Glomerular endothelial cell (primary cell): ENCODE measurements at places on chromosomes 4 and X. TPM values are rescaled to one million over a fixed set of nuclear protein-coding genes. Genes with fewer than 3 reads are reported as not detected.

MAGEA10 gene
- total RNA-seq, result not detected in 2 replicates

TCEAL7 gene
- 8.5 and 16.2 TPM in 2 replicates for total RNA-seq

KLB gene
- total RNA-seq, result not detected in 2 replicates

MCF2 gene
- total RNA-seq, result 0.12 TPM in 1 of 2 replicates, not detected in the other

WDR44 gene
- 20.0 TPM in 2 replicates for total RNA-seq

CCNB3 gene
- total RNA-seq, result 0.19 and 0.47 TPM in 2 replicates

ARAP2 gene
- total RNA-seq, result 0.58 and 1.4 TPM in 2 replicates
